ENCODE measurements at places on chromosomes 16 and 17.
A peak's percentile ranks its signal among the peaks of the same experiment; 100 is the strongest.

DNA sequence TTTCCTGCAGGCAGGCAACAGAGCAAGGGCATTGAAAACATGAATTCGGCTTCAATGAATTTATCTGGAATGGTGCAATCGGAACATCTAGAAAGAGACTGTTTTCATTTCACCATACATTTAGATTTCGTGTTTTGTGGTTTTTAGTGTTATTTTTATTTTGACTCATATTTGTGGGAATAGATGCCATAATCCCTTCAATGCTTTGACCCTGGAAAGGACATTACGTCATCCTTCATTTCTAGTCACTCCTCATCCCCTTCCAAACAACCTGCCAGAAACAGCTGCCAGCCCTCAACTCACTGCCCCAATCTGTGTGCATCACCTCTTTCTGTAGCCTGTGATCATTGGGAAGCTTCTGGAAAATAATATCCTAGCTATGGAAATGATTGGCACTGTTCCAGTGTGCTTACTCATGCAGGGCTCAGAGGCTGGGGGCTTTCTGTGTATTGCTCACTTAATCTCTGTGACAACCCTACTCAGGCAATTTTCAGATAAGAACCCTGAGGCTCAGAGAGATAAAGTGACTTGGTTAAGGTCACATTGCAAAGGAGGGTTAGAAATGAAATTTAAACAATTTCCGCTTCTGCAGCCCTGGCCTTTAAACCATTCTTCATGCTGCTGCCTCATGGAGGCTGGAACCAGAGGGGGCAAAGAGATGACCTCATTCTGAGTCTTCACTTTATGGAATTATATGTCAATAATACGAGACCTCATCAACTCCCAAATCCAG, 9.5 kb upstream of the KSR1 start:
- peak; percentile 45 for DNase-seq

- DNase-seq = peak; percentile 53
Measured at GRCh38 chr17:60901806-60902205, 224.2 kb downstream of the BCAS3 start.

DNA sequence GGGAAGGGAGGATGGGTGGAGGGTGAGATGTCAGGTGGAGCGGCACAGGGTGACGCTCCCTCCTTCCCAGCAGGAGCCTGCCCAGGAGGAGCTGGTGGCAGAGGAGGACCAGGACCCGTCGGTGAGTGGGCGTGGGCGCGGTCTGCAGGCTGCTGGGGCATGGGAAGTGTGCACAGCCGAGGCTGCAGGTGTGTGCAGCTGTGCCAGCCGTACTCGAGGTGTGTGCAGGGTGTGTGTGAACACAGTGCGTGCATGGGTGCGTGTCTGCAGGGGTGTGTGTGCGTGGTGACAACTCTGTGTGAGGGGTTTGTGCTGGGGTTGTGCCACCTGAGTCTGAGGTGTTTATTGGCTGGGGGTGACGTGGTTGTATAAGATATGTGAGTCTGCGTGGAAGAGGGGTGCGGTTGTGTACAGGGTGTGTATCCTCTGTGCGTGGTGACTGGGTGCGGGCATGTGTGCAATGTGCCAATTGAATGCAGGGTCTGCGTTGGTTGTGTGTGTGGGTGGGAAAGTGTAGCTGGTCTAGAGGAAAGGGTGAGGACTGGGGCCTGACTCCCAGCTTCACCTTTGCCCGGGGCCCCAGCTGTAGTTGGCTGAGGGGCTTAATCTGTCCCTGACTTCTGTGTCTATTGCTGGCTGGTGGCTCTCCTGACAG, 670 bp downstream of the TNFSF12 start:
- DNase-seq = no peak

DNA sequence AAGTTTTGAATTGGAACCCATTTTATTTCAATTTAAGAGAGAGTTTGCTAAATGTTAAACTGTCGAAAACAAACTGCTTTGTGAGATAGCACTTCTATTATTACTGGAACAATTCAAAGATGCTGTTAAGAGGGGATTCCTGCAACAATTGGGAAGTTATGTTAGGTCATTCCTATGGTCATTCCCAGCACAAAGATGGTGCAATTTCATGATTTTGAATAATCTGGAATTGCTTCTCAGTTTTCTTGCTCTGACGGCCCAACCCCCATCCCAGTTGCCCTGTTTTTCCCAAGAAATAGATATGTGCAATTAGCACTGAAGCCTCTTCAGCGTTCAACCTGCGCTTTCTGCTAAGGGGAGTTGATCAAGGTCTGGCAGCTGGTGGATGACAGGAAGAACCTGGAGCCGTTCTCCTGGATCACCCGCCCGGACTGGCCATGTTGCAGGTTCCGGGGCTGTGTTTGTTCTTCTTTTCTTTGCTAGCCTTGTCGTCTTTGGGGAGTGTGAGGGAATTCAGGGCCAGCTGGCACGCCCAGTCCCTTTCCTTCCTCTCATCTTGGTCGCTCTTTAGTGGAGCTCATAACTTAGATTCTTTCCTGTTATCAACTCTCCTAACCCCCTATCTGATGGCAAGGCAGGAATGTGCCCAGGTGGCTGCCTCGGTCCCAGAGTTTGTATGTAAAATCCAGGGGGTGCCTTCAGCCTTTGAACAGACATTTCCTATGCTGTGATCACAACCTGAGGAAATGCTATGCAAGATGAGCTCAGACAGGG, 29.0 kb upstream of the IRF8 start:
- DNase-seq = no peak

DNA sequence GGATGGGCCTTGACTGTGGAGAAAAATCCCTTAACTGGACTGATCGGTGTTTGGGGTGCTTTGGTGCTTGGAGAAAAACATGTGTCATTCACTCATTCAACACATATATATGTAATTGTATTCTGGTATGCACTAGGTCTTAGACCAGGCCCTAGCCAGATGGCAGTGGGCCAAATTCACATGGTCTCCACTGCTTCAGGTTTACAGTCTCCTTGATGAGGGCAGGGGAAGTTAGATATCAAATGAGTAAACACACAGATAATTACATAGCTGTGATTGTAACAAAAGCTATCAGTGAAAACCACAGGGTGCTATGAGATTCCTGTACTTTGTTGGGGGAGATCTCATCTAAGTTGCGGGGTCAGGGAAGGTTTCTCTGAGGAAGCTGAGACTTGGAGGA, 78.8 kb downstream of the WWP2 start:
- DNase-seq = no peak

GRCh38 chr17:67491009-67491680, 114.1 kb downstream of the PITPNC1 start:
- peak; percentile 20 for DNase-seq

GRCh38 chr16:52460639-52461178, 86.2 kb downstream of the TOX3 start:
- DNase-seq = no peak

DNA sequence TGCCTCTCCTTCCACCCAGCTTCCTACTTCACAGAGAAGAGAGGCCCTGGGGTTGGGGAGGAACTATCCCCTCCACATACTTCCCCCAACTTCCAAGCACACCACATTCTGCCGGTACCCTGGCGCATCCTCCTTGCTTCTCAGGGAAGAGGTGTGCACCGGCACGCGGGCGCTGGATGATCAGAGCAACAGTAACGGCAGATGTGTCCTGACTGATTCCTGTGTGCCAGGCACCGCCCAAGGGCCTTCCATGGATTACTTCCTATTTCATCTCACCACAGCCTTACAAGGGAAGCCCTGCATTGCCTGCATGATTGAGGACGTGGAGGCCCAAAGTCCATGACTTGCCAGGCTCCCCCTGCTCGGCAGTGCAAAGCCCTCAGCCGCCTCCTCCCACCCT, 21.1 kb upstream of the MLKL start:
- DNase-seq = no peak

All from RKO (cell line).